ENCODE measurements at places on chromosomes 16 and 17.

DNA sequence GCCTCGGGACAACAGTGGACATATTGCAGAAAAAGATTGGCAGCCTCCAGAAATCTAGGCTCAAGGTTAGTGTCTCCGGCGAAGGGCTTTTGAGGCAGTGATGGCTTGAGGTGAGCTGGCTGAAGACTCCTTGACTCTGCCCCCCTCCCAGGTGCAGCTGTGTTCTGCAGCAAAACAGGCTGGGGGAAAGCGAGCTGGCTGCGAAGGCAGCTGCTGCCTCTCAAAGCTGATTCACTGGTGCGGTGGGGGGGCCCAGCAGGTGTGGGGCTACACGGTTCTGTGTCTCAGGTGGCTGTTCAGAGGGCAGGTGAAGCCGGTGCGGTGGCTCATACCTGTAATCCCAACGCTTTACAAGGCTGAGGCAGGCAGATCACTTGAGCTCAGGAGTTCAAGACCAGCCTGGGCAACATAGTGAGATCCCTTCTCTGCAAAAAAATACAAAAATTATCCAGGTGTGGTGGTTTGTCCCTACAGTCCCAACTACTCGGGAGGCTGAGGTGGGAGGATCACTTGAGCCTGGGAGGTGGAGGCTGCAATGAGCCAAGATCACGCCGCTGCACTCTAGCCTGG lies 22.9 kb downstream of the C16orf96 start:
- DNase-seq = no peak

DNA sequence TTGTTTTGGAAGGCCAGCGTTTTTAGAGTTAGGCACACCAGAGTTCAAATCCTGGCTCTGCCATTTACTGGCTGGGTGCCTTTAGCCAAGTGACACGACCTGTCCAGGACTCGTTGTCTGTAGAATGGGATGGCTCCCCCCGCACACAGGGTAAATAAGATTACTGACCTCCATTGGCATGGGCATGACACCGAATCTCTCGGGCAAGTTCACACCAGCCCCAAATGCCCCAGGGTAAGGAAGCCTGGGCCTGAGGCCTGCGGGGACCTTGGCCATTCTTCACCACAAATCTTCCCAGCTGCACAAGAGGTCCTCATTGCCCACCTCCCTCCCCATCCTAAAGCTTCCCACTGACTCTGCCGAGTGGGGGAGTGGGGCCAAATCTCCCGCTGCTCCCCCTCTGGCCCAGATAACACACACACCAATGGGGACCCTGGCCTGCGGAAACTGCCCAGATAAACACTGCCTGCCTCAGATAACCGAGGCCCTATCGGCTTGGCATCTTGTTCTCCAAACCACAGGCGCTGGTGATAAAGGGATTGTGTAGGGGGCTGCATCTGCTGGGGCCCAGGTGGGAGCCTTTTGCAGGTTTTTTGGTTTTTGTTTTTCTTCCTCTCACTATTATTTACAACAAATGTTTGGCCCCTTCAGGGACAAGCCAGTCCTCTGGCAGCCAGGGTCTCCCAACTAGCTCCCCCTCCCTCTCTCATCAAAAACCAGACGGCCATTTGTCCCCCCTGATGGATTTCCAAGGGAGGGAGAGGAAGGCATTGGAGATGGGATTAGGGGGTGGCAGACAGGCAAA lies 75.0 kb upstream of the LHX1 start:
- no peak for DNase-seq

GRCh38 chr16:81885976-81886586 lies 107.0 kb downstream of the PLCG2 start:
- DNase-seq = no peak

- DNase-seq = peak; percentile 67
Observed at GRCh38 chr16:4330277-4330874, 14.5 kb downstream of the GLIS2 start.

DNA sequence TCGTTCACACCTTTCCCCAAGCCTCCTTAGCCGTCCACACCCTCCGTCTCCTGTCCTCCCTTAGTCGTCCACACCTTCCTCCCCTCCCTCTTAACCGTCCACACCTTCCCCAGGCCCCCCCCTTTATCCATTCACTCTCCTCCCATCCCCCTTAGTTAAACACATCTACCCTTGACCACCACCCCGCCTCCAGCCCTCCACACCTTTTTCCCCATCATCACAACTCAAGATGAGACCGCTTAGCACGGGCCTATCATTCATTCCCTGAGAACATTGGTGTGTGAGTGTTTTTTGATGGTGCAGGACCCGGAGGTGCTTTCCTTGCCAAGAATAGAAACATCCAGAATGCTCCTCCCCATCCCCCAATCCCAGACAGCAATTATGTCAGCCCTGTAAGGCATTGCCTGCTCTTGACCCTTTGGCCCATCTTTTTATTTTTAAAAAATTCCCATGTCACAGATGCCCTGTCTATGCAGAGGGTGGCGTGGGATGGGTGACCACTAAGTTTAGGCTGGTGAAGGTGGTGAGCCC lies 1.4 kb downstream of the TENT4B start:
- no peak for DNase-seq

GRCh38 chr16:19432429-19432828 lies 14.7 kb downstream of the TMC5 start:
- DNase-seq = no peak

- DNase-seq = no peak
Observed at GRCh38 chr17:71413935-71414334, 706.9 kb upstream of the SOX9 start.

- DNase-seq = no peak
Observed at GRCh38 chr16:89504091-89504490, 4.1 kb upstream of the SPG7 start.

- no peak for DNase-seq
Observed at GRCh38 chr17:17309356-17309755, 6.2 kb downstream of the NT5M start.

GRCh38 chr17:11598274-11599221 lies at the start of gene DNAH9:
Gene DNAH9 (plus strand): TSS chr17:11598470. CDS start chr17:11598499, 29 bp downstream.
- DNase-seq = no peak

GRCh38 chr16:50620646-50621451 lies 60.3 kb downstream of the SNX20 start:
- no peak for DNase-seq

- DNase-seq = peak; percentile 66
Observed at GRCh38 chr16:50699326-50700159, 6.1 kb downstream of the NOD2 start.

DNA sequence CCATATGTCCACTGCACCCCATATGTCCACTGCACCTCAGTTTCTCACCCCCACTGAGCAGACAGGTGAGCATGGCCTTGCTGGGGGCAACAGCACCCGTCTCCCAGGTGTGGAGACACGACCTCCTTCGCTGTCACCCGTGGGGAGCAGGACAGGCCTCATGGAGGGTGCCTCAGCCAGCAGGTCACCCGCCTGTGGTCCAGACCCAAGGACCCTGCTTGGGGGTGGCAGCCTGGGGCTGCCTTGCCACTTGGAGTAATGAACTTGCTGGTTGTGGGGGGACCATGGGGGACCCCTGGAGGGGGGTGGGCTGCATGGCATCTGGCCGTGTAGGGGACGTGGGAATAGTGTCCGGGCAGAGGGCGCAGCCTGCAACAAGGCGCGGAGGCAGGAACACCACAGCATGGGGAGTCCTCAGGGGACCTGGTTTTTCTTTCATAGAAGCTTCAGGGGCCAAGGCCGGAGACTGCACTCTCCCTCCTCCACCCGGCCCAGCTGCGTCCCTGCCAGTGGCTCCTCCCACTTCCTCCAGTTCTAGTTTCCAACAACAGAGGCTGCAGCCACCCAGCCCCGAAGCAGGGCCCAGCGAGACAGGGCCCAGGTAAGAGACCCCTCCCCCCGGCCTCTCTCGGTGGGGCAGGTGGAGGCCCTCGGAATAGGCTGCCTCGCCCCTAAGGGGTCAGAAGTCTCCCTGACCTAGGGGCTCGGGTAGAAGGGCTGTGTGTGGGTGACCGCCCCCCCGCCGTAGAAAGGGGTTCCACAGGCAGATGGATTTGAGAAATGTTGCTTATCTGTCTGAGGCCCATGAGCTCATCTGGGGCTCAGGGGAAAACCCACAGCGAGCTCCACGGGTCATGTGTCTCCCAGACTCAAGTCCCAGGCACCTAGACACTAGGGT lies at the start of gene NHLRC4:
TSS of gene NHLRC4 (plus strand) at position 531 of the 898 bp plus-strand sequence. CDS start 1,043 bp downstream, outside the sequence.
- peak; percentile 40 for DNase-seq

DNA sequence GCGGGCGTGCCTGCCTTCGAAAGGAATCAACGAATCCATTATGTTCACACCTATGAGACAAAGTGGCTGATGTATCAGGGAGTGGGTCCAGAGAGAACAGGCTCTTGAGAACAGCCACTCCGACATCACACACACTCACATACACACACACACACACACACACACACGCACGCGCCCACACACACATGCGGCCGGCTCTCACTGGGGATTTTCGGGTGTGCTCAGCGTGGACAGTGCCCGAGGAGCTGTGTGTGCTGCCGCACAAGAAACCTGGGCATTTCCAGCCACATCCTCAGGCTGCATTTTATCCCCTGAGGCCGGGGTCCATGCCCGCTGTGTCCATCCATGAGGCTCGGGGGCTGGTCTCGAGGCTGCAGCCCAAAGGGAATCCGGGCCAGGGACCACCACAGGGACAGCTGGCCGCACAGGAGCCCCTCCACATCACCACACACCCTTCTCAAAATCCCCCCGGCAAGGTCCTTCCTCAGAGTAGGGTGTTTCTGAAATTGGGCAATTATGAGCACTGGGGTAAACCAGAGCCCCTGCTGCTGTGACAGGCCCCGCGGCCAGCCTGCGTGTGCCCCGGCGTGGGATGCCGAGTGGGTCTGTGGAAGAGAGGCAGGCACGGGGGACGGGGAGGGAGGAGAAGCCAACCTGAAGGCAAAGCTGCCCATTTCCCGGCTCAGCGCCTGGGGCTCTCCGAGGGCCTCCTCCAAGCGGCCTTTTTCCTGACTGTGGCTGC lies 24.8 kb downstream of the MRM3 start:
- DNase-seq = no peak

- no peak for DNase-seq
Observed at GRCh38 chr17:19262650-19263631, 25.8 kb downstream of the EPN2 start.

- no peak for DNase-seq
Observed at GRCh38 chr17:36727052-36727451, 125.7 kb downstream of the MRM1 start.

GRCh38 chr17:34579017-34579946 lies at the start of gene TMEM132E:
Gene TMEM132E (plus strand): TSS chr17:34579582. CDS start chr17:34581077, 1,495 bp downstream.
- DNase-seq = no peak

DNA sequence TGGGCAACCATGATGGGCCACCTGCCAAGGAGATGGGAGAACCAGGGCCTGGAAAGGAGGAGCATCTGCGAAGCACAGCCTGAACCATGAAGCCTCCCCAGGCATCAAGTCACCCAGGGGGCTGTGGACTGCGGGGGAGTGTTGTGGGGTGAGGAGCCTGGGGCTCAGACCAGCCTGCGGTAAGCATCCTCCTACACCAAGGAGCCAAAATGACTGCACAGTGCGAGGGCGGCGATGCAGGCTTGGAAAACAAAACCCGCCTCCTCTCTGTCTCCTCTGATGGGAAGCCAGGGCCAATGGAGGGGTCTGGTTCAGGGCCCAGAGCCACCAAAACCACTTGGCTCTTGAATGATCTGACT lies 18.1 kb upstream of the MAF start:
- DNase-seq = peak; percentile 36

GRCh38 chr17:19744492-19744891 lies 3.6 kb downstream of the ALDH3A1 start:
- DNase-seq = no peak

DNA sequence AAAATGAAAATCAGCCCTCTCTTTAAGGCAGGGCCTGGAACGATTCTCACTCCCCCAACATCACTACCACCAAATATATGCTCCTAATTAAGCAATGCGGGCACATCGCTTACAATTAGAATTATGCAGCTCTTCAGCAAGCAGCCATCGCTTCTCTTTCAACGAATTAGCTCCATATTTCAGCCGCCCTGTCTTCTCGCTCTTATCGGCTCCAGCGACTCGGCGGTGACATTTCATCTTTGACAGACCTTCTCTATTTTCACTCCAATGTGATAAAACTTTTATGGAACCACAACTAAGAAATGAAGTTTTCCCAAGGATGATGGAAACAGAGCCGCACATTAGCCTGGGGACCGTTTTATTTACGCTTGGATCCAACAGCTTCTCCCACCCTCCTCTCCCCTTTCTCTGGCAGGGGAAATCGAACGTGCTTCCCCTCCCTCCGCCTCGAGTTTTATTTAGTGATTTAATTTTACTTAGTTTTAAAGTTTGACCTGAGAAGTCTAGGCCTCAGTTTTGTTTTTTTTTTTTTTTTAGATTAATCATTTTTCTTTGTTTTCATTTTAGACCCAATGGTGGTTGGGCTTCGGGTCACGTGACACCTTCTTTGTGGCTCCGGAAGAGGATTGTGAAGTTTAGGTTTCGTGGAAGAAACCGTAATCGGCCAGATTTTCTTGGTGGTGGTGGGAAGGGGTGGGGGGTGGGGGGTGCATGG lies 3.1 kb upstream of the HOXB2 start:
- no peak for DNase-seq

- no peak for DNase-seq
Observed at GRCh38 chr16:66391726-66392670, 25.5 kb downstream of the CDH5 start.

GRCh38 chr16:29650771-29651170 lies 12.3 kb upstream of the SPN start:
- DNase-seq = no peak

- peak; percentile 43 for DNase-seq
Observed at GRCh38 chr16:49748322-49748721, 107.6 kb downstream of the ZNF423 start.

GRCh38 chr16:59168461-59169114 lies 434.5 kb upstream of the GOT2 start:
- no peak for DNase-seq

GRCh38 chr17:38750312-38751121 lies 2.0 kb upstream of the PSMB3 start:
- no peak for DNase-seq

DNA sequence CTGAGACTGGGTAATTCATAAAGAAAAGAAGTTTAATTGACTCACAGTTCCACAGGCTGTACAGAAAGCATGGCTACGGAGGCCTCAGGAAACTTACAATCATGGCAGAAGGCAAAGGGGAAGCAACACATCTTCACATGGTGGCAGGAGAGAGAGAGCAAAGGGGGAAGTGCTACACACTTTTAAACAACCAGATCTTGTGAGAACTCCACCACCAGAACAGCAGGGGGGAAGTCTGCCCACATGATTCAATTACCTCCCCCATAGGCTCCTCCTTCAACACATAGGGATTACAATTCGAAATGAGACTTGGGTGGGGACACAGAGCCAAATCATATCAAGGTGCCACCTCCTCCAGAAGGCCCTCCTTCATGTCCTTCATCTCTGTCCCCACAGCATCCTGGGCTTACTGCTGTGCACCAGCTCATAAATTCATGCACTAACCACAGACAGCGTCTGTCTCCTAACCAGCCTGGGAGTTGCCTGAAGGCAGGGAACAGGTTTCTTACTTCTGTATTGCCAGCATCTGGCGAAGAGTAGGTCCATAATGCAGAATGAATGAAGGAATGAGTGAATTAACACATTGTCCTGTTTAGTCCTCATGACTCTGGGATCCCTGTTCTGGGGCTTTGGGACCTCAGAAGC lies 74.4 kb downstream of the WSB1 start:
- DNase-seq = no peak

DNA sequence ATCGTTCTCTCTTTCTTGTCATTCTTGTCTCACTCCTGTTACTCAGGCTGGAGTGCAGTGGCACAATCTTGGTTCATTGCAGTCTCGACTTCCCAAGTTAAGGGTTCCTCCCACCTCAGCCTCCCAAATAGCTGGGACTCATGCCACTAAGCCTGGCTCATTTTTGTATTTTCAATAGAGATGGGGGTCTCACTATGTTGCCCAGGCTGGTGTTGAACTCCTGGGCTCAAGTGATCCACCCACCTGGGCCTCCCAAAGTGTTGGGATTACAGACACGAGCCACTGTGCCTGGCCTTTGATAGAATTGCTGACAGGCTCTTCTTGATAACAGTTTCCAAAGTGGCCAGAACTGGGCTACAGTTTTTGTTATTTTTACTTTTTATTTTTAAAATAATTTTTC lies 32.3 kb downstream of the TPPP3 start:
- no peak for DNase-seq

All from stimulated activated CD4-positive, alpha-beta T cell treated with anti-CD3 and anti-CD28 coated beads, Interleukin-12 subunit alpha, Interleukin-12 subunit beta, amount 100 ng/mL, for 24 hours (primary cell).